Daoy (cell line): ENCODE measurements at places on chromosomes 7 and 10. TPM values are rescaled to one million over a fixed set of nuclear protein-coding genes. Genes with fewer than 3 reads are reported as not detected.

The HOXA4 gene
- 4.1 and 6.7 TPM in 2 replicates for total RNA-seq

DNA sequence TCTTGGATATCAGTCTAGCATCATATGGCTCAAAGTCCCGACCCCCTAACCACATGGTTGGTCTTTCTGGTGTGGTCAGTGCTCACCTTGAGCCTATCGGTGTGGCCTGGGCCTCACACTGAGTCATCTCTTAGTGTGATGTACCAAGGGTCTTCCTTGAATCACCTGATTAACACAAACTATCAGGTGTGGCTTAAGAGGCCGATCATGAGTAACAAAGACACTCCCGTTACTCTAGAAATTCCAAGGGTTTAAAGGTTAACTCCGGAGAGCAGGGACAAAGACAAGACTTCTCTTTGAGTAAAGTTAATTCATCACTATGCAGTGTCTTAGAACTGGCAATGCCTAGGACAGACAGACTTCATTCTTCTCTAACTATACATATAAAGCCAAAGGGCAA lies 52.3 kb upstream of the ARMC3 start:
- no peak for DNase-seq

The TRPV5 gene
- 0.06 TPM in 1 of 2 replicates, not detected in the other for total RNA-seq

GRCh38 chr7:22039670-22040069 lies 94.0 kb upstream of the CDCA7L start:
- no peak for DNase-seq

The FANK1 gene
- 2.0 and 3.1 TPM in 2 replicates for total RNA-seq

The VOPP1 gene
- total RNA-seq, result 144 and 170 TPM in 2 replicates

DNA sequence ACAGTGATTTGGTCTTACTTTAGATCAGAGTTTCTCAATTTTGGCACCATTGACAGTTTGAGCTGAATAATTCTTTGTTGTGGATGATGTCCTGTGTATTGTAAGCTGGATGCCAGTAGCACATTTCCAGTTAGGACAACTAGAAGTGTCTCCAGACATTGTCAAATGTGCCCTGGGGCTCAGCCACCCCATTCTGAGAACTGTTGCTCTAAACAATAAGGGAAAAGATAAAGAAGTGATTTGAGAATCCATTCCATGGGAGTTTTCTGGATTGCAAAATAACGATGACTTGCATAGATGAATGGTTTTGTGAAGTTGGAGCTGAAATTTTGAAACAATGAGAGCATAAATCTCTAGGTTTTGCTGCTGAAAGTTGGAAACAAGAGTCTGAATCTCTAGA lies 44.6 kb downstream of the NUP205 start:
- no peak for DNase-seq

DNA sequence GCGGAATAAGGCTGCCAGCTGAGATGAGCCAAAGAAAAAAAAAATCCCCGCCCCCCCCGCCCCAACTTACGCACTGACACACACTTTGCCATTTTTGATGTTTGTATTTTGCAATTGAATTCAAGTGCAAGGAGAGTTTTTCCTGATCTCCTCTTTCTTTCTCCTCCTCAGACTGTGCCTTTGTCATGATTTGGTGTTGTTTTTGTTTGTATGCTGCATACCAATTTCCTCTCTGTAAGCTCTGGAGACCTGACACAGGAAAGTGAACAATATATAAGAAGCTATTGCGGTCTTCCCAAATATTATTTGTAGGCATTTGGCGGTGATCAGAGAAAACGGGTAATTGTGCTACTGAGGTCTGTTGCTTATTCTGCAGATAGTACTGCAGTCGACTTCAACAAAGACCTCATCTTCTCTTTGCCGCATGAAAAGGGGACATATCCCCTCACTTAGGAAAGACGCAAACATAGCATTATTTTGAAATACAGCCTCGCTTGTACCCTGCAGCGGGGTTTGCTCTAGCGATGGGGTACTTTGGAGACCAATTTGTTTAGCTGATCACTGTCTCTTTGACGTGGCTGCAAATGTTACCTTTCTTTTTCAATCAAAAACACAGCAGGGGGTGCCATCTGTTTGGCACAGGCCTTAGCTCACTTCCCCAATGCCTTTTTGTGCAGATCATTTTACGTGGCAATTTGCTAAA lies 206.6 kb downstream of the SKAP2 start:
- DNase-seq, result no peak

DNA sequence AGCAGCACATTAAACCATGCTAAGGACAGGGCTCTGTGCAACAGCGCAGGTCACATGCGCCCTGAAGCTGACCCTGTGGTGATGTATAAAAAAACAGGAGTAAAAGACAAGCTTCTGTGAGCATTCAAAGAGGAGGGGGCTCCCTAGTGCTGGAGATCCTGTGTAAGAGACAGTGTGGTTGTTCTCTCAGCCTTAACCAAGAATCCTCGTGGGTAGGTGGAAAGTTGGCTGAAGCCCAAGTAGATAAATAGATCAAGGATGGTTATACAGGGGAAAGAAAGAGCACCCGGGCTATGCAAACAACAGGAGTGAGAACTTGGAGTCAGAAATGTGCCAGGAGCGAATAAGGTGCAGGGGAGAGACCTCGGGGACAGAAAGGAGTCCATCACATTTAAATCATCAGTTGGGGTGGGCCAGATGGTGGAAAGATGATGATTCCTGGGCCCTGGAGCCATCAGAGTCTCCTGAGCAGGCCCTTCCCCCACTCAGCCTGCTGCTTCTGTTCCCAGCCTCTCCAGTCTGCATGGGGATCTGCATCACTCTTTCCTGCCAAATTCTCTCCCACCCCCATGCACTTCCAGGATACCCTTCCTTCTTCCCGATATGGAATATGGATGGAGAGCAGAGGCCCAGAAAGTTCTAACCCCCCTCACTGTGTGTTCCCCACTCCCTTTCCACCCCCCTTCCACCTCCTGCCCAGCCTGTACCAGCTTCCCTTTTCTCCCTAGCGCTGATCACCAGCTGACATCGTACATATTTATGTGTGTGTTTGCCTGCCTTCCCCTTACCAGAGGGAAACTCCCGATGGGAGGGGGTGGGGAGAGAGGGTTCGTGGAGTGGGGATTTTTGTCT lies 78.1 kb upstream of the PRR15 start:
- DNase-seq, result no peak

The C7orf33 gene
- not detected in 2 replicates for total RNA-seq

DNA sequence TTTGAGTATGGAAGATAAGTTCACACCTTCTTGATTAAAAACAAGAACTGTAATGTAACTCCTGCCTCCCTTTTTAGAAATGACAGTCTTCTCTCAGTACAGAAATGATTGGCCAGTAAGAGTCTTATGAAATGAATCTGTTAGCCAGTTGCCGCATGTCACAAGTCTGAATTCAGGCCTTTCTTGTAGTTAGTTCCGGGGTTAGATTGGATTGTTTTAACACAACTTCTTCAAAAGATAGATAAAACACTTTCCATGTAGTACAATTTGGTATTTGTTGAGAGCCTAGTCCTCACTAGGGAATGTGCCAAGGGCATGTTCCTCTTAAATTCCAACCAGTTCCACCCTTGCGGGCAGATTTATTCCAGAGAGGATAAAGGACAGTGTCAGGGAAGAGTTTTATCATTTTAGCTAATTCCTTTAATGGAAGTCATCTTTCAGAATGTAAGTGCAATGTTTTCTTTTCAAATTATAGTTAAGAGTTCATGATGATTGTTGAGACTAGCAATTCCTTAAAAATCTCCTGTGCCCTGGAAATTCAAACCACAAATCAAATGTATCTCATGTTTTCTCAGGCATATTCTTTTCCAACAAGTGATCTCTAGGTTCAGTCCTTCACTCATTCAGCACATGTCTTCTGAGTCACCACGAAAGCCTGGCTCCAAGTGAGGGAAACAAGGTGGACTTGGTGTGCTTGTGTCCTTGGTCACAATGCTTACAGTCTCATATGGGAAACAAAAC lies 4.1 kb downstream of the FHIP2A start:
- DNase-seq, result peak; percentile 73

The CHAT gene
- total RNA-seq, result not detected in 2 replicates

- no peak for DNase-seq
These were observed 4.6 kb upstream of the ZNF862 start for GRCh38 chr7:149833495-149834130.

The TAC1 gene
- total RNA-seq, result 0.86 TPM in 1 of 2 replicates, not detected in the other

The PIK3AP1 gene
- 2.1 and 2.7 TPM in 2 replicates for total RNA-seq

GRCh38 chr7:157816526-157817250 lies 479.9 kb downstream of the DNAJB6 start:
- DNase-seq, result no peak

GRCh38 chr10:61791216-61791615 lies 110.3 kb upstream of the ARID5B start:
- no peak for DNase-seq

The MMD2 gene
- total RNA-seq, result not detected in 2 replicates

The OPN1SW gene
- not detected in 2 replicates for total RNA-seq

- no peak for DNase-seq
These were observed 78.5 kb upstream of the FRMD4A start for GRCh38 chr10:14409247-14409646.

GRCh38 chr10:94223702-94224370 lies 138.9 kb downstream of the NOC3L start:
- DNase-seq, result no peak
